ENCODE measurements at places on chromosomes 2 and 18.
A peak's percentile ranks its signal among the peaks of the same experiment; 100 is the strongest.

- DNase-seq: no peak
These were observed 811.8 kb upstream of the ACVR2A start for GRCh38 chr2:147033044-147033443.

- DNase-seq: no peak
These were observed 38.6 kb downstream of the MGAT4A start for GRCh38 chr2:98692090-98693054.

DNA sequence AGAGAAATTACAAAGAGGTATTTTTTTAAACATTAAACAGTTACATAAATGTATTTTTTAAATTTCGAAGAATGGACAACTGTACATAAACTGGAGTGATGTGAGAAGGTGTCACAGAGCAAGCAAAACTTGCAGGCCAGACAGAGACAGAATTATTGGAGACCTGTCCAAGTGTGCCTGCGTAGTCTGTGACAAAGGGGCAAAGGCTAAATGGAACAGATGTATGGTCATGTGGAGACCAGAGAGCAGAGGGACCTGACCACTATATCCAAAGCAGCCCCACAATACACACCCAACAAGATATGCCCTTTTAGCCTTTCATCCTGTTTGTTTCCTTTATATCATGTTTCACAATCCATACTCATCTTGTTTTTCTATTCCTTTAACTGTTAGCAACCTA, 225.3 kb upstream of the VWC2L start:
- no peak for DNase-seq

DNA sequence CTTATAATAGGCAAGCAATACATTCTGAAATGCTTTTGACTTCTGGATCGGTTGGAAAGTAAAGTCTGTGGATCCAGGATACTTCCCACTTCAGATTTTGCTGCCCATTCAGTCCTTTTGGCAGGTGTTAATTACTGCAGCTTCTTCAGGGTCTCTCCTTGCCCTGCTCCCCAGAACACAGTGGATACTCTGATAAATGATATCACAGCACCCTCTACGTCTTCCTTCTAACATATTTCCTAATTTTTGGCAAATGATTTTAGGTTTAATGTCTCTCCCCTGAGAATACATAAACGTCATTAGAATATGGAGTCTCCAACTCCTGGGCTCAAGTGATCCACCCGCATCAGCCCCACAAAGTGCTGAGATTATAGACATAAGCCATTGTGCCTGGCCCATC, 249.8 kb downstream of the NYAP2 start:
- no peak for DNase-seq

DNA sequence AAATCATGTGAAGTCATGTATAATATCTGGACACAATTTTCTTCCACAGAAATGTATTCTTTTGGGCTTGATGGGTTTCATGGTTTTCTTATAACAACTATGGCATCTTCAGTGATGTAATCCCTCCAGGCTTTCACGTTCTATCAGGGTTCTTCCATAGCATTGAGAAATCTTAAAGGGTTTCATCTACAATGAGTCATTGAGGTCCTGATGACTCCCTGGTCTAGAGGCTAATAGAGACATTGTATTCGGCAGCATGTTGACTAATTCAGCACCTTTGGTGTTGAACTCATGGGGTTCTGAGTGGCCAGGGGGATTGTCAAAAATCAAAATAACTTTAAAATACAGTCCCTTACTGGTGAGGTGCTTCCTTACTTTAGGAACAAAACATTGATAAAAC, 614.0 kb upstream of the CRIM1 start:
- DNase-seq: no peak

DNA sequence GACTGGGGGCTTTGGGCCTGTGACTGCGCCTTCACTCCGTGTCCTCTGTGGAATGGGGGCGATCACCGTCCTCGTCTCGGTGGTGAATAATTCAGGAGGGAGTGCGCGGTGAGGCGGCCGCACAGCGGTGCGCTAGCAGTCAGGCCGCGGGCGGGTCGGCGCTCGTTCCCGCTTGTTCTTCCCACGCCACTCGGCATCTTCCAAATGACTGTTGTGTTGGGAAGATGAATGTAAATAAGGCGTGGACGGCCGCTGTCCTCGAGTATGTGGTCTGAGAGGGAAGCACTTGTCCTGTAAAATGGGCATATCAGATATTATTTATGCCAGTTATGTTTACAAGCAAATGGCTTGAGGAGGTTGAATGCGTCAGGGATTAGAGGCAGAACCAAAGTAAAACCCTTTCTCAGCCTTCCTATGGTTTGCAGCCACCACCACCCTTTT, 608 bp upstream of the VPS4B start:
- no peak for DNase-seq

GRCh38 chr2:160650196-160651118, 156.8 kb upstream of the RBMS1 start:
- no peak for DNase-seq

- DNase-seq: peak; percentile 85
These were observed 29.3 kb upstream of the NFATC1 start for GRCh38 chr18:79366177-79367094.

- DNase-seq: no peak
These were observed 74.3 kb upstream of the ALPP start for GRCh38 chr2:232304236-232304635.

GRCh38 chr2:98518101-98518500, 73.4 kb downstream of the INPP4A start:
- no peak for DNase-seq

DNA sequence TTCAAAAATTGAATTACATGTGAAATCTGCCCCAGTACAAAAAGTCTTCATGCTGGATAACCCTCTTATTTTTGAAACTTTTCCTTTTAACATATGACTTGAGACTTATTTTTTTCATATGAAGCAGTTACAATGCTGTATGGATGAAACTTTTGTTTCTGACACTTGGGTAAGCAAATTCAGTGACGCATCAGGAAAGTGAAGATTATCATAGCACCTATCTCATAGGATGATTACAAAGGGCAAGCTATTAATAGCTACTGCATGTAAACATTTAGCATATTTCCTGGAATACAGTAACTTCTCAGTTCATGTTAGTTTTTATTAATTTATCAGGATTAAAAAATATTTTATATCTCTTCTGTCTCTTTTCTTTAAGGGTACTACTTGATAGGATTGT, 1109.2 kb downstream of the LRP1B start:
- DNase-seq: no peak

DNA sequence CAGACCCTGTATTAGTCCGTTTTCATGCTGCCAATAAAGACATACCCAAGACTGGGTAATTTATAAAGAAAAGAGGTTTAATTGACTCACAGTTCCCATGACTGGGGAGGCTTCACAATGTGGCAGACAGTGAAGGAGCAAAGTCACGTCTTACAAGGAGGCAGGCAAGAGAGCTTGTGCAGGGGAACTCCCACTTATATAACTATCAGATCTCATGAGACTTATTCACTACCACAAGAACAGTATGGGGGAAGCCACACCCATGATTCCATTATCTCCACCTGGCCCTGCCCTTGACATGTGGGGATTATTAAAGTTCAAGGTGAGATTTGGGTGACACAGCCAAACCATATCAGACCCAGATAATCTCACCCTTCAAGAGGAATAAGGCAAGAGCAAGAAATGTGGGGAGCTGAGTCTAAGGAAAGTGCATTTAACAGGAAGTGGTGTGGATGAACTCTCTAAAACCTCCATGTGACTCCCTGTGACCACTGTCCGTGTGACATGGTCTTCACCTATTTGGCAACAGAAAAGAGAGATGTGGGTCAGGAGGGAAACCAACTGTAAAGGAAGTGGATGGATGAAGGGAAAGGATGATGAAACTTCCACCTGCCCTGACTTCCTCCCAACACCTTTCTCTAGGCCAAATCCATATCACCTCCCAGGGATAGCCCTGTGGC, 110.6 kb downstream of the ATL2 start:
- no peak for DNase-seq

DNA sequence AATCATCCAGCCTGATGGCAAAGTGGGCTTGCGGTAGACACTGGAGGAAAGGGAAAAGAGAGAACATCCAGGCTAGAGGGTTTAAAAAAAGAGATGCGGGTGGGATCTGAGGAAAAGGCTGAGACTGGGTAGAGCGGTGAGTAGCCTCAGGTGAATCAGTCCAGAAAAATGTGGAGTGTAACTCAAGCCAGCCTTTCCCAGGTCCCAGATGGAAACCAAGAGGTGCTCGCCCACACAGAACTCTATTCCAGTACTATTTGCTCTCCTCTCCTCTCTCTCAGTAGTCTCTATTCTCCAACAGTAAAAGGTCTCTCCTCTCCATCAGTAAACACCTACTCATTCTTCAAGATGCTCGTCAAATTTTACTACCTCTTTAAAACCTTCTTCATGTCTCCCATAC, 38.3 kb upstream of the NRP2 start:
- no peak for DNase-seq

GRCh38 chr2:45925636-45926366, 274.3 kb downstream of the PRKCE start:
- no peak for DNase-seq

All from BJ (cell line).